Stimulated activated CD4-positive, alpha-beta T cell treated with anti-CD3 and anti-CD28 coated beads, Interleukin-4, amount 100 ng/mL, for 24 hours (primary cell): ENCODE measurements at places on chromosomes 5 and 9.

DNA sequence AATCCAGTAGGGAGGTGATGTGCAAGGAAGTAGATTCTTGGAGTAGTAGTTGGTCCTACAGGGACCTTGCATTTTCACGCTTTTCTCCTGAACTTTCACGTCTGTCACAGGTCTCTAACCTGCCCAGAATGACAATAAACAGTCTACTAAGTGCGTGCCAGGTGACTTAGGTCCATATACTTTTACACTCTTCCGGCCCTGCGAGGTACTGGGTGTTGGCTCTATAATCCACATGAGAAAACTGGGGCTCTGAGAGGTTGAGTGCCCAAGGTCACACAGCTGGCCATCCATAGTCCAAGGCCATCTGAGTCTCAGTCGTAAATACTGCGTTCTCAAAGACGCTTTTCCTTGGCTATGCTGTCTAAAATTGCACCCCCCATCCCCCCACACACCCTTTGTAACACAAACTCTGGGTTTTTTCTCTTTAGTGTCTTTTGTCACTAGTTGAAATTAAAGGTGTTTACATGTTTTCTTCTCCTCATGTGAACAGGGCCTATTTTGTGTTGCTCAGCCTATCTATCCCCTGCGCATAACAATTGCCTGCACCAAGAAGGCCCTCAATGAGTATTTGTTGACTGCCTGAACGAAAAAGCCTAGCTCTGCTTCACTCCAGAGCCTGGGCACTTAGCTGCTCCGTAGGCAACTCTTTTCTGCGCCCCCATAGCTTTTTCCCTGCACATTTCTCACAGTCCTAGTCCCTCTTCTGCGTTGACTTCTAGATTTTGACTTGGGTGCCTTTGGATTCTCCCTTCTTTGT lies 943 bp downstream of the SFXN1 start:
- DNase-seq, result no peak

- DNase-seq, result no peak
These were observed 74.7 kb downstream of the LNPEP start for GRCh38 chr5:97010606-97011005.

DNA sequence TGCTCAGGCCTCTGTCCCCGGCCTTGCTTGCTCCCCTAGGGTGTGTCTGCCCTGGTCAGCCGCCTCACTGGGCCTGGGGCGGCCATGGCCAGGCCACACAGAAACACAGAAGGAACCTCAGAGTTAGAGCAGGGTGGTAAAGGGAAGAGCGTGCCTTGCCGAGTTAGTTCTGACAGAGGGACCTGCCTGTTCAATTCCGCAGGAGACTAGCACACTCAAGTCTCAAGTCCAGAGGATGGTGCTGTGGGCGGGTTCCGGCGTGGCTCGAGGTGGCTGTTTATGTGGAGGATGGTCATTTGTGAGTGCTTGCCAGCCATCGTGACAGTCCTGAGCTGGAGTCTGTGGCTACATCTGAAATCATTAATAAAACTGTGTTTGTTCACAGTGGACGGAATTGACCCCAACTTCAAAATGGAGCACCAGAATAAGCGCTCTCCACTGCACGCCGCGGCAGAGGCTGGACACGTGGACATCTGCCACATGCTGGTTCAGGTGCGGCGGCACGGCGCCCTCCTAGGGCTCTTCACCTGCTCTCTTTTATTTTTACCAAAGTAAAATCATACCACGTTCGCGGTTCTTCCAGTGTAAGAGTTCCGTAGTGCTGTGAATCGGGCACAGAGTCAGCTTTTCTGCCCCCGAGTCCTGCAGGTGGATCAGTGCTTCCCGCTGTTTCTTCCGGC lies 95.5 kb upstream of the CACNA1B start:
- DNase-seq, result no peak

GRCh38 chr5:2201421-2201820 lies 318.7 kb upstream of the IRX4 start:
- no peak for DNase-seq

- no peak for DNase-seq
These were observed 71.1 kb downstream of the ALDH7A1 start for GRCh38 chr5:126523818-126524510.

DNA sequence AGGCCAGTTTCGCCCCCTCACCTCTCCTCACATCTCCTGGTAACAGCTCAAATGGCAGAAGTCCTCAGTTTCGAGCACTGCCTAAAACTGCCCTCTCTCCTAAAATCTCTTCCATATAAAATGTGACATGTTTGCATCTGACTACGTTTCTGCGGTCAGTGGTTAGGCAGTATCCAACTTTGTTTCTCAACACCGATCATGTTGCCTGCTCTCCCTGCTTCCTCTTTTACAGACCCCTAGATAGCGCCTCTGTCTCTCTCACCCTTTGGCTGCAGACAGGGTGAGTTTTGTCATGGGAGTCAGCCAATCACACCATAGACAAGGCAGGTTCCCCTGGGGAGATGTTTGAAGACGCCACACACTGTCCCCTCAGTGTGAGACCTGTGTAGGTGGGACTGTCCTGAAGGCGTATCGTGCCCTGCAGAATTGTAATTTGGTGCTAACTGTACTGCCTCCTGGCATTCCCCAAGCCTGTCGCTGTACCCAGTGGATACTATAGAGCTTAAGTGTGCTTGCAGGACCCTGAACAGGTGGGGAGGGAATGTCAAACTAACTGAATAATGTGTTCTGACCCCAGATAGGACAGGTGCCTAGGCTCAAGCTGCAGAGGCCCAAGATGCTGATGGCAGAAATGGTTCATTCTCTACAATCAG lies 1.1 kb downstream of the HEXB start:
- peak; percentile 3 for DNase-seq

DNA sequence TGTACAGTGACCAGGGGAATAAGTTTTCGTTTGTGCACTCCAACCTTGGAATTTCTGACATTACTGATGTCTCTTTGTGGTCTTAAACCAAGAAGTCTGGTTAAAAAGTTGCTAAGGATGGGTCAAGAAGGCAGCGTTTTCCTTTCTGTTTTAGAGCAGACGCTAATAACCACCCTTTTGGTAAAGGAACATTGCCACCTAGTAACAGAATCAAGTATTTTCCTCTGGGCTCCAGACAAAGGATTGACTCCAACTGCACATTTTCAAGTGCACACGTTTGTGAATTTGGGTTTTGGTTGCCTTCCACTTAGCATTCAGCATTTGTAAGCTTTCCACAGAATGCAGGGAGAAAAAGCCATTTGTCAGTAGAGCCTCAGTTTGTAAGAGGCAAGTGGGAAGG lies 22.2 kb upstream of the CEP78 start:
- no peak for DNase-seq

- DNase-seq, result no peak
These were observed 280.4 kb downstream of the FER start for GRCh38 chr5:109027983-109028607.

DNA sequence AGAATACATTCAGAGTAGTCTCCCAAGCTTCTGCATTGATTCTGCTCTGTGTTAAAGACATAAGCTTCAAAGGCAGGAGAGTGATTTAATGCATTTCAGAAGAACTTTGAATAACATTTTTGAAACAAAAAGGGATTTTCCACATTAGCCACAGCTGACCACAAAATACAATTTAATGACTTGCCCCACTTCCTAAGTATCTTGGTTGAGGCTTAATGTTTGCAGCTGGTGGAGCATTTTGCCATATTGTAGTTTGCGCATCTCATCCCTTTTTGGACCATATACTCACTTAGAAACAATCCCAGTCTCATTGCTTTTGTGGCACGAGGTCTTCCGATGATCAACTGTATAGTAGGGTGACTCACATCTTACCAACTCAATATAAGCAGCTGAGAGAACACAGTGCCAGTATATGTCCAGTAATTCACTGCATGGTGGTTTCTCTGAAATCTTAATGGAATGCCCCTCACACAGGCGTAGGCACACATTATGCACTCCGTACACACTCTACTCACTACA lies 455.8 kb upstream of the PTGER4 start:
- DNase-seq, result peak; percentile 58

- no peak for DNase-seq
These were observed 2.0 kb upstream of the ROPN1L start for GRCh38 chr5:10439692-10440091.

GRCh38 chr9:70539526-70539925 lies 125.1 kb upstream of the KLF9 start:
- DNase-seq, result no peak

DNA sequence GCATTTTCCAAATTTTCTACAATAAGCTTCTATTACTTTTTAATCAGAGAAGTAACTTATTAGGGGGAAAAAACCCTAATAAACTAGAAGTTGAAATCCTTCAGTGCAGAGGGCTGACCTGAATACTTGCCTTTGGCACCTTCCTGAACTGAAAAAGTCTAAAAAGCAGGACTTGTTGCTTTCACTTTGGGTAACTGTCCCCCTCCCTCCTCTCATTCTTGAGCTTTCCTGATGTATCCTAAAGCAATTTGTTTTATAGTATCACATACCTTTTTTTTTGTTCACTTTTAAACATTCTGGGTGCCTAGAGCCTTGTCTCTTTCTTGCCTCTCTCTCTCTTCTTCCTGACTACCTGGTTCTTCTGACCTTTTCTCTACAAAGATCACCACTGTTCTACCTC lies 64.0 kb upstream of the ERBIN start:
- DNase-seq, result no peak

GRCh38 chr9:4979239-4979638 lies 5.8 kb upstream of the JAK2 start:
- no peak for DNase-seq

DNA sequence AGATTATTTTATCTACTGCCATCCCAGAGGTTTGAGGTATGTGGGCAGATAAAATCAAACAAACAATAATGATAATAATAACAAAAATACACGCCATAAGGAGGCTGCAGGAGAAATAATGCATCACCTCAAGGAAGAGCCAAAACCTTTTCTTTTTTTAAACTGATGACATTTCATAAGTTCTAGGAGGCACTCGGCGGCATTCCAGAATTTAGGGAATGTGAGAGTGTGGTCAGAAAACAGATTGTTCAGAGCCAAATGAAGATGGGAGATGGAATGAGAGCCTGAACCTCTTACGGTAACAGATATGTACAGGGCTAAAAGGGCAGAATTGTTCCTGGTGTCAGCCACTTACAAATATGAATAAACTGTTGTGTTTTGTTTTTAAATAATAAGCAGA lies 615.0 kb upstream of the CHD1 start:
- DNase-seq, result no peak

DNA sequence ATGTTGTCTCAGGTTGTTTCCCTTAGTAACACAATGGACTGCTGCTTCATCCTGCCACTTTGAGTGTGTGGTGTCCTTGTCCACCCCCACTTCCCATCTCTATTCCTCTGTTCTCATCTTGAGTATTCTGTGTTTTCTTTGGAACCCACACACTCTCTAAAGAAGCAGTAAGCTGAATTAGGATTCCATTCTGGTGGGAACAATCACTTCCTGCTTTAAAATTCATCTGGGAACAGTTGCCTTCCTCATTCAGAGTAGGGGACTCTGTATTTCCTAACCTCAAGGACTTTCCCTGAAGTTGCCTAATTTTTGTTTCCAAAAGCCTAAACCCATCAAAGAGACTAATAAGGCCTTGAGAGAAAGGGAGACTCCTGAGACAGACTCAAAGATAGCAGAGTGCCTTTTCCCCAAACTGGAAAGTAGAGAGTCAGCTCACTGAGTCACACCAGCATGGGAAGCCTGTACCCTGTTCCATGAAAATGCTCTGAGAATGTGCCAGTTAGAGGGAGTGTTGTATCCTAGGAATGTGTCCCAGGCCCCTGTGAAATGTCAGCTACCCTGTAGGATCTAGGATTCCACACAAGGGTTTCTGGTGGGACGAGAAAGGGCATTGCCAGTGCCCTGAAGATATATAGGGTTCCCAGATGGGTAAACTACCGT lies 63.6 kb downstream of the CCDC192 start:
- DNase-seq, result no peak

DNA sequence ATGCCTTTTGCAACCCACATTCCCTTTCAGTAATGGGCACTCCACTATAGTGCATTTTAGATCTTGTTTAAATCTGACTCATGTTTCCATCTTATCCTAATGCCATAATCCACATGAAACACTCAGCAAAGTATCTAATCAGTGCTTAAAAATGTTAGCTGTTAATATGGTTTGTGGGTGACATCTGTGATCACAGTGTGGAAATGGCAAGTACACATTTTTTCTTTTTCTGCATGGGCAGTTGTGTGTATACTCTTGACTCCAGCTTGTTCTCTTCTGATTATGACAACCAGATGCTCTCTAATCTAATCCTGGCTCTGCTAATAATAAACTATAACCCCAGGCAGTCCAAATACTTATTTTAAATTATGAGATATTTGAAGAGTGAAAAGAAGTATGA lies 103.3 kb downstream of the EDIL3 start:
- DNase-seq, result no peak

DNA sequence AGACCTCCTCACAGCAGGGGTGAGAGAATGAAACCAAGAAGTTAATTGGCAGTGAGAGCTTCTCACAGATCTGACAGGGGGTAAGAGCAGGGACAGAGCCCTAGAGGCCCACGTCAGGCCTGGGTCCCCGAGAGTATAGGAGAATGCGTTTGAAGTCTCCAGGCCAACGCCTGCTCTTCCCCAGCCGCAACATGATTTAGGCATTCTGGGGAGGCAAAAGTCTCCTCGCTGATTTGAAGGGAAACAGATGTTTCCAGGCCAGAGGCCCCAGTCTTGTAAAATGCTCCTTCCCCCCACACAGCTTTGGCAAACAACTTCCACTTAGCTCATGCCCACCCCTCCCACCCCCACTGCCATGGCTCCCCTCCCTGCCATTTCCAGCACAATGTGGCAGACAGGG lies 239.2 kb upstream of the TRIM32 start:
- DNase-seq, result no peak

DNA sequence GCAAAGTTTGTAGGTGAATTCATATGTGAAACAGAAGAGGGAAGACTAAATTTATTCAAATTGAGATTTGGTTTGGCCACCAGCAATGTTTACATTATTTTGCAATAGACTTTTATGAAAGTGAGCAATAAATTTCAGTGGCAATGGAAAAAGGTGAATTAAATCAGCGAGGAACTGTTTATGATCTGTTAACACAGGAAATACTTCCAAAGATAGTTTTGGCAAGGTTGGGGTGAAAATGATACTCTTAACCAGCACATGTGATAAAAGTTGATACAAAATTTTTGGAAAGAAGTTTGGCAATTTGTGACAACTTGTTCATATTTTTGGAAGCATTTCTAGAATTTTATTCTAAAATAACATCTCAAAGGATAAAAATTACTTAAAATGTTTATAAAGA lies 119.8 kb downstream of the ARHGEF28 start:
- DNase-seq, result no peak

- no peak for DNase-seq
These were observed 9.8 kb upstream of the TMEM250 start for GRCh38 chr9:136128436-136128835.
